ENCODE measurements at places on chromosomes 5 and 9.

DNA sequence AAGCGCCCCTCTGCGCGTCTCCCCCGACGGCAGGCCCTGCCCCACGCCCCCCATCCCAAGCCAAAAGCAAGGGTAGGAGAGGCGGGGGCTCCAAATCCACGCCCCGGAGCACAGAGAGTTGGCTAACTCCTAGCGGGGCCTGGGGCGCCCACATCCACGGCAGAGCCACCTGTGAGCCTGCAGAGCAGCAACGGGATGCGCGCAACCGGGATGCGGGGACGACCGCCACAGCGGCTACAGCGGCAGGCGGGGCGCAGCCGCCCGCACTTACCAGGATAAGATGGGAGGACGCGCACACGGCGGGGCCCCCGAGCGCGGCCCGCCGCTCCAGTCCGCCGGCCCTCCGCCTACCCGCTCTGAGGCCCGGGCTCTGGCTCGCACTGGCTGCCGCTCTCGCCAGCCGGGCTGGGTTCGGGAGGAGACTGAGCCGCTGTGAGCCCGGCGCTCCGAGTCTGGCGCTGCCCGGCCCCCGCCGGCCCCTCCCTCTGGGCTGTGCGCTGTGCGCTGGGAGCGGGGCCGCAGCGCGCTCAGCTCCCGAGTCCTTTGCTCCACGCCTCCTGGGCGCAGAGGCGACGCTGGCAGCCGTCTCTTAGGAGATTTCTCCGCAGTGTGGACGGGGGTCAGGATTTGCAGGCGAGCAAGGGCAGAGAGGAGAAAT is at the start of gene SLC24A2:
Gene SLC24A2 (minus strand): TSS at position 424 of the 658 bp plus-strand sequence.
- no peak for DNase-seq

DNA sequence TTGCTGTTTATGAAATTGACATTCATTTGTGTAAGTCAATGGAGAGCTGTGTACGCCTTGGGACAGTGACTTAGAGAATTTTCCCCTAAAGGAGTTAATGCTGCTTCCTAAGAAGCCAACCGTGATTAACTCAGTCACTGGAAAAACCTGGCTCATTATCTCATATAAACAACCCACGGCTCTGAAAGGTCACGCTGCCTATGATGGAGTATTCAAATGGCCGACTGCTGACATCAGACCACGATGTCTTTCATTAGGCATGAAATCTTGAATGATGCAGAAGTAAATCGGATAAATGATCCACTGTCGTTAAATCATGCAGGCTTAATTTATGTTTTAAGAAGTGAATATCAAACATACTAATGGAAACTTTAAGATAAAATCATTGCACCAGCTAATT is 603.7 kb downstream of the RAB3C start:
- DNase-seq, result no peak

- DNase-seq, result no peak
Observed at GRCh38 chr5:57478826-57479225, 3.8 kb downstream of the ACTBL2 start.

DNA sequence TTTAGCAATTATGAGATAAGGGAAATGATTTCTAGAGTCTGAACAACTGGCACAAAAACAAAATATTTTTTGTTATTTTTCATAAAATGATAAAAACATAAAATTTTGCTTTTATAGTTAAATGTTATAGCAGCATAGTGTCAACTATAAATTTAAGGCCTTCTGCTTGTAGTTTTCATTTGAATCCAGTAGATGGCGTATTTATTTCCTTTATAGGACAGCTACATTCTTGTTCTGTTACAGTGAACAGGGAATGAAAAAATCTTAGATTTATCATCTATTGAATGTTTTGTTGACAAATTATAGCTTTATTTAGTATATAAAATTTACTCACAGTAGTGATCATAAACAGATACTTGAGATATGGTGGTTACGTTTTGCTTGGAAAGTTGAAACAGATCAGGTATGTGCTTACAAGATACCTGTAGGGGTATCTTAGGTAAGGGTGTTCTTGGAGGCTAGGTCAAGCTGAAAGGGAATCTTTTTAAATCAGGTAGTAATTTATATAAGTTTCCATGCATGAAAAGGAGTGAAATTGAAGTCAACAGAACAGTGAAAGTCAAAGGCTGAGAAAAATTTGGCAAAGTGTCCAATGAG is 239.3 kb upstream of the GRIN3A start:
- DNase-seq, result no peak

- DNase-seq, result no peak
Observed at GRCh38 chr9:92392690-92393089, 11.7 kb downstream of the OGN start.

DNA sequence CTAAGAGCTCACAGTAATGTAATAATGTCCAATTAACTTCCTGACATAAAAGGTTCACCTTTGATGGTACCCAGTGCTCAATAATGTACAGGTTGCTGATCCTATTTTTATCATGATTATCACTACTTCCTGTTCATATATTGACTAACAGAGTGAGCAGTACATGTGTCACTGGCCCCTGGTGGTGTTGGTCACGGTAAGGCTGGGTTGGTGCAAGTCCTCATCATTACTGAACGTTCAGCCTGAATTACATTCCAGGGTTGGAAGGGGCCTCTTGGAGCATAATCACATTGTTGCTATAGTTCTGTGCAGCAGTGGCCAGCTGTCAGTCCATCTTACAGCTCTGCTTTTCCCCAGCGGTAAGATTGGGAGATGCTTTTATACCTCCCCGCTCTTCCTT is 24.2 kb upstream of the CKMT2 start:
- DNase-seq, result no peak

DNA sequence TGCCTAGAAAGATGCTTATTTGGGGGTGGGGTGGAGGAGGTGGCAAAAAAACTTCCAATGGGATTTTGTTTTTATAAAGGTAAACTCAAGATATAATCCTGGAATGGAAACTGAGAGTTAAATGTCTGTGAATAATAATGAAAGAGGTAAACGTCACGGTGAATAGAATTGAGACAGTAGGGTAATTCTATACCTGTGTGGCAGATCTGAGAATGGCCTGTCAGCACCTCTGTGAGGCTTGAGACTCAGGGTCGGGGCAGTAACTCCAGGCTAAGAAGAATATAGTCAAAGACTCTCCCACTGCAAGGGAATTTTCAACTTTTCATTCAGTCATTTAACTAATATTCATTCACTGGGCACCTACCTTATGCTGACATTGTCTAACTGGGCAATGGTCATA is 581.2 kb upstream of the ZNF608 start:
- DNase-seq, result no peak

- DNase-seq, result no peak
Observed at GRCh38 chr9:137445930-137446431, 4.8 kb upstream of the ENTPD8 start.

Data from GM10248 (cell line).